CD4-positive, CD25-positive, alpha-beta regulatory T cell (primary cell): ENCODE measurements at places on chromosomes 1 and 21. TPM values are rescaled to one million over a fixed set of nuclear protein-coding genes. Genes with fewer than 3 reads are reported as not detected.

GPR25 gene
- total RNA-seq: 1.2 TPM

DNA sequence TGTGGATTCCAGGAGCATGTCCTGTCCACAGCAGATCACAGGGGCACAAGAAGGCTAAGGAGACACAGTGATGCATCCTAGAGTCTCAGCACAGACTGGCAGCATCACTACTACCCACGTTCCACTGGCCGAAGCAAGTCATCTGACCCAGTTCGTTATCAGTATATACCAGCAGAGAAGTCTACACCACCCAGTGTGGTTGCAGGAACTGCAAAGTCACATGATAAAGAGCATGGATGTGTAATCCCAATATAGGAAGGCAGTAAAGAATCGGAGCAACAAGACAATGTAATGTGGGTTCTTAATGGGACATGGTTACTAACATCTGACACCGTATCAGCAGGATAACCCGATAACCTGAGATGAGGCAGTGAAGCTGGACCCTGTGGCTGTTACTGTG is 246.6 kb downstream of the RRAGC start:
- H3K4me3 ChIP-seq: no peak overlapping the region
- no peaks in the 10 kb centered on the region for H3K4me1 ChIP-seq
- DNase-seq: no peak
- no peaks in the 10 kb centered on the region for H3K36me3 ChIP-seq

DNA sequence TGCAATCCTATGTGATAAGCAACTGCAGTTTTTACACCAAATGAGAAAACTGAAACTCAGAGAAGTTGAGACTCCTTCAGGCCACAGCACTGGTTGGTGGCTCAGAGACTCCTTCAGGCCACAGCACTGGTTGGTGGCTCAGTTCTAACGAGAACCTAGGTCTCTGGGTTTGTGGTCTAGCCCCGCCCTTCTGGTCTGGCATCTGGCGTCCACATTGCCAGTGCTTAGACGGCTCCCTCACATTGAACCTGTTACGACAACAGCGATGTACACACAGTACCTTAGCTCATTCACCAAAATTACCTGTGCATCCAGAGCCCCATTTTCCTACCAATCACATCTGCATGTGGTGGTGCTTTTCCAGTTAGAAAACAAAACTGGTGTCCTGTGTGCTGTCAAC is 66.1 kb downstream of the NID1 start:
- peaks cover 20% of the 10 kb centered on the region for H3K4me1 ChIP-seq
- peak overlapping the region; percentile 81 for H3K27ac ChIP-seq
- peak overlapping the region; percentile 56 for H3K4me3 ChIP-seq
- peak; percentile 8 for DNase-seq
- H3K27me3 ChIP-seq: no peaks in the 10 kb centered on the region

DNA sequence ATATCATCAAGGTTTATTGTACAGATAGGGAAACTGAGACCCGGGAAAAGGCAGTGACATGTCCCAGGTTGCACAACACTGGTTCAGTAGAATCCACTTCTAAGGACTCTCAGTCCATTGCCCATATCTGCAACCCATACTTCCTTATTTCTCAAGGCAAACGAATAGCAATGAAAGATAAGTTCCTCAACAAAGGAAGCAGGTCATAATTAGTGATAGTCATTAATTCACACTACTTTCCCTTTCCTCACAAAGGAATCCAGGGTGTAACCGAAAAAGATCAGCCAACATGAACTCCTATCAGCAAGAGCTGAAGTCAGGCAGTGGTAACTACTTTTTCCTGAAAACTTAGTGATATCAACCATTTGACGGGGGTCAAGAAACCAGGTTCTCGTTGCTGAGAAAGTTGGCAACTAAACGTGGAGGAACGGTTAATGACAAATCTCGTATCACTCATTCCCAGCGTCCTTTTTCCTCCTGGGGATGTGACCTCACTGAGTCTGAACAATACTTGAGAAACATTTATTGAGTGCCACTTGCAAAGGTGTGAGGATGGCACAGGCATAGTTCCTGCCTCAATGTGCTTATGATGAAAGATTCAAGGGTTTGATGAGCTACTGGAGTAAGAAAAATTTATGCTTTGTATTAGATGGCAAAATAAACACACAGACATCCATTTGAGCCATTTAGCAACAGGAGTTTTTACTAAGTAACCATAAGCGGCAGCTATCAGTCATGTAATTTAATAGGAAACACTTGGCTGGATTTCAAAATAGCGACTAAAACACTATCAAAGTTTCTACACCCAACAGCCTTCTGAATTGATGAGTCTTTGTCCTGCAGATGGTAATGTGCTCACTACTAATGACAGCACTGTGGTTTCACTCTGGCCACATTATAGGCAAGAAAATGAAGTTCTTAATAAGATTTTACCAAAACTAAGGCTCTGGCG is 82.3 kb downstream of the PLPP3 start:
- no peaks in the 10 kb centered on the region for H3K27me3 ChIP-seq
- no peaks in the 10 kb centered on the region for H3K4me1 ChIP-seq
- no peaks in the 10 kb centered on the region for H3K36me3 ChIP-seq
- H3K4me3 ChIP-seq: no peak overlapping the region
- H3K27ac ChIP-seq: no peak overlapping the region
- DNase-seq: no peak

OLFML3 gene
- 0.64 TPM for total RNA-seq

OR2L5 gene
- not detected for total RNA-seq

NBPF6 gene
- not detected for total RNA-seq

H6PD gene
- 19.4 TPM for total RNA-seq

DNA sequence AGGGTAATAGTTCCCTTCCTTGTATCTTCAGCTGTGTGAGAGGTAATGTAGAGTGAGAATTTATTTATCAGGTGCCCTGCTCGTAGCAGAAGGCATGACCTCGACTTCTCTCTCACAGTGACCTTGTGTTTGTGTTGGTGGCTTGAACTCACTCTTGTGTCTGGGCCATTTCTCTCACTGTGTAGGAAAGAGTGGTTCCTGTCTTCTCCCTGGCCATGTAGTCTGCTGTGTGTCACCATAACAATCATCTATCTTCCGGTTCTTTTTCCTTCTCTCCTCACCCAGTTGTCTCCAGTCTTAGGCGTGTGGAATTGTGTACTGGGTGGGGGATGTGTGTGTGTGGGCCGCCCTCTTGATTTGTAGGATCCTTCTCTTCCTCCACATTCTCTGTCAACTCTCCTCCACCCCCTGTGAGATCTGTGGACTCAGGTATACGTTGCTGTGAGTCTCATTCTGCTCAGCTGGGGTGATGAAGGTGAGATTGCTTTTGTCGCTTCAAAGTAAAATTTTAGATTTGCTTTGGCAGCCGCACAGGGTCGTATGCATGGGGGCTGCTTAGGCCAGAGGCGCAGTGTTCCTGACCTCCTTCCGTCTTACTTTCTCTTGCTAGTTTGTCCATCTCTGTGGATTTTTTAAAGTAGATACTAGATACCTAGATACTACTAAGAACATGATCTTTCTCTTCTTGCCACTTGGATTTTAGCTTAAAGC is 31.6 kb downstream of the MAPKAPK2 start:
- no peaks in the 10 kb centered on the region for H3K27me3 ChIP-seq
- peak; percentile 27 for DNase-seq
- H3K27ac ChIP-seq: peak overlapping the region; percentile 76
- H3K4me1 ChIP-seq: peaks cover 61% of the 10 kb centered on the region
- no peaks in the 10 kb centered on the region for H3K36me3 ChIP-seq

EXOC8 gene
- 46.1 TPM for total RNA-seq

PRAMEF10 gene
- not detected for total RNA-seq

DNA sequence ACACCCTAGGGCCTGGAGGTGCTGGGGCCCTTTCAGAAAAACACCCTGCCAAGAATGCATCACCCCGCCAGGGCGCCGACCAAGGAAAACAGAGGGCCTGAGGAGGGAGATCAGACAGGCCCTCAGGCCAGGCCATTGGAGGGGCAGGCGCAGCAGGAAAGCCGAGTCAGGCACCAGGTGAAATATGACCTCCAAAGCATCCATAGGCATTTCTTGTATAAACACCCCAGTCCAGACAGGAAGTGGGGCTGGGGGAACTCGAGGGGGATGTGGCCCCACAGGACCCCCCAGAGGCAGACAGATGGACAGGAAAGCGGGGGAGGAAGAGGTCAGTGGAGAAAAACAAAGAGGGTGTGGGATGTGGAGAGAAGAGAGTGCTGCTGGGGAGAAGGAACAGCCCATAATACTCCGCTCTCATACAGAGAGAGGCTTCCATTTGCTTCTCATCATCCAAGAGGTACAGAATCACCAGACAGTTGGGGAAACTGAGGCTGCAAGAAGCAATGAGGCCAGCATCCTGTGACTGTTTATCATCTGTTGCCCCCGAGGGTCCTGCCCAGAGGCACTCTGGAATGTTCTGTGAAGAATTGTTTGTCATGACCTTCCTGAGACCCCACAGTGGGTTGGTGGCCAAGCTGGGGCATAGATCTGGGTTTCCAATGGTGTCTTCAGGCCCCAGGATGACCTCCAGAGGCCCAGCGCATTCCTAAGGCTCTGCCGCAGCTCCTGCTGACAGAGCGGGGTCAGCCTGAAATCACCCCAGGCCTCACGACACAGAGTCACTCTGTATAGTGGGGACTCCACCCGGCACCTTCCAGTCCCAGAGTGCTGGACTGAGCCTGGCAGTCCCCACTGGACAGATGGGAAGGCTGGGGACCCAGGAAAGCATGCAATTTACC is 18.0 kb downstream of the TRIM62 start:
- H3K27ac ChIP-seq: no peak overlapping the region
- no peak for DNase-seq
- no peaks in the 10 kb centered on the region for H3K4me1 ChIP-seq
- no peaks in the 10 kb centered on the region for H3K27me3 ChIP-seq
- peaks cover 21% of the 10 kb centered on the region for H3K36me3 ChIP-seq
